Stimulated activated CD8-positive, alpha-beta memory T cell treated with anti-CD3 and anti-CD28 coated beads, Interleukin-15, amount 100 ng/mL, for 1 hour (primary cell): ENCODE measurements at places on chromosomes 4 and X.
A peak's percentile ranks its signal among the peaks of the same experiment; 100 is the strongest.

DNA sequence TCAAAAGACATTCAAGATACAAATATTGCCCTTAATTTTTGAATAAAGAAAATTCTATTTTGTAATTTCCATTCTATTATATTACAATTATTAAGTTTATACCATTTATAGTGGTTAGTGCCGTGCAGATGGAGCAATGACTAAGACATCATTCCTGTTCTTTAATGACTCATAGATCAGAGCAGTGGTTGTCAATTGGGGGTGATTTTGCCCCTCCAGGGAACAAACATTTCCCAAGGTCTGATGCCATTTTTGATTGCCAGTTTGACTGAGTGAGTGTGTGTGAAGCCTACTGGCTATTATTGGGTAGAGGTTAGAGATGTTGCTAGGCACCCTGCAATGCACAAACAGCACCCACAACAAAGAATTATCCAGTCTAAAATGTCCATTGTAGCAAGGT is 97.9 kb upstream of the DDIT4L start:
- DNase-seq, result no peak

- DNase-seq, result no peak
Measured at GRCh38 chrX:138127314-138127713, 561.4 kb downstream of the ZIC3 start.

GRCh38 chr4:112288455-112288854 is 2.8 kb upstream of the TIFA start:
- DNase-seq, result no peak

GRCh38 chr4:17275836-17276235 is 236.1 kb downstream of the QDPR start:
- no peak for DNase-seq

DNA sequence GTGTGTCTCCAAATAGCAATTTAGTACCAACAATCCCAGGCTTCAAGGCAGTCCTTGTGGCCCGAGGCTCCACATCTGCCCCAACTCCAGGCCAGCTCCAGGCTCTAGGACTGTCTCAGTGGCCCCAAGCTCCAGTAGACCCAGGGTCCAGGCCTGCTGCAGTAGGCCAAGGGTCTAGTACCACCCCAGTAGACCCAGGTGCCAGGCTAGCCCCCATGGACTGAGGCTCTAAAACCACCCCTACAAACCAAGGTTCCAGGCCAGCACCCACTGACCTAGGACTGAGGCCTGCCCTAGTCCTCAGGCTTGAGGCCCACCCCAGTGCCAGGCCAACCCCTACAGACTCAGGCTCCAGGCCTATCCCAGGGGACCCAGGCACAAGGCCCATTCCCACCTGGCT is 191.6 kb downstream of the DLG3 start:
- no peak for DNase-seq

- DNase-seq, result no peak
Measured at GRCh38 chr4:78095081-78095480, 38.0 kb downstream of the FRAS1 start.

DNA sequence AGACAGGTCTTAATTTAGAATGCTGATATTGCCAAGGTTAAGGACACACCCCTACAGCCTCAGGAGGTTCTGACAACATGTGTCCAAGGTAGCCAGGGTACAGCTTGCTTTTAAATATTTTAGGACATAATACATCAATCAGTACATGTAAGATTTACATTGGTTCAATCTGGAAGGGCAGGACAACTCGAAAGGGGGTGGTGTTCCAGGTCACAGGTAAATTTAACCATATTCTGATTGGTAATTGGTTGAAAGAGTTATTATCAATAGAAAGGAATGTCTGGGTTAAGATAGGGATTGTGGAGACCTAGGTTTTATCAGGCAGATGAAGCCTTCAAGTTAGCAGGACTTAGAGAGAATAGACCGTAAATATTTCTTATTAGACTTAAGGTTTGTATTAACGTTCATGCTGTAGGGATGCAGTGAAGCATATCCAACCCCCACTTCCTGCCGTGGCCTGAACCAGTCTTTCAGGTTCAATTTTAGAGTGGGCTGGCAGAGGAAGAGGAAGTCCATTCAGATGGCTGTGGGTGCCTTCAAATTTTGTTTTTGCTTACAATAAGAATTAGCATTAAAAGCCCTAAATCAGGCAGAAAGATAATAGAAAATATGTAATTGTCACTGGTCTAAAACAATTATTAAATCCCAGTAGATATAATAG is 136.5 kb upstream of the GALNTL6 start:
- DNase-seq, result no peak

DNA sequence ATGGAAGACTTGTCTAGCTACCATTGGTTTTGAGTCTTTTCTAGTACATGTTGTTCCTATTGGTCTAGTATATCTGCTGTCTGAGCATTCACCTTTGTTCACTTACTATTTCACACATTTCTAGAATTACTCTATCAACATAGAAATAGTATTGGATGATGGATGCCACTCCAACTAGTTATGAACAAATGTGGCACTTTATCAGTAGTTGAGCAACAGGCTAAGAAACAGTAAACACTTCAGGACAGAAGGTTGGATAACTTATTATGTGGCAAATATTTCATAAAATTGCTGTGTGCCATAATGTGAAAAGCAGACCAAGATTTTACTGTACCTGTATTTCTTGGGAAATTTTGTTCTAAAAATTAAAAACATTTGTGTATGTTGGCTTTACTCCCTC is 42.4 kb upstream of the GLRA3 start:
- DNase-seq, result no peak

DNA sequence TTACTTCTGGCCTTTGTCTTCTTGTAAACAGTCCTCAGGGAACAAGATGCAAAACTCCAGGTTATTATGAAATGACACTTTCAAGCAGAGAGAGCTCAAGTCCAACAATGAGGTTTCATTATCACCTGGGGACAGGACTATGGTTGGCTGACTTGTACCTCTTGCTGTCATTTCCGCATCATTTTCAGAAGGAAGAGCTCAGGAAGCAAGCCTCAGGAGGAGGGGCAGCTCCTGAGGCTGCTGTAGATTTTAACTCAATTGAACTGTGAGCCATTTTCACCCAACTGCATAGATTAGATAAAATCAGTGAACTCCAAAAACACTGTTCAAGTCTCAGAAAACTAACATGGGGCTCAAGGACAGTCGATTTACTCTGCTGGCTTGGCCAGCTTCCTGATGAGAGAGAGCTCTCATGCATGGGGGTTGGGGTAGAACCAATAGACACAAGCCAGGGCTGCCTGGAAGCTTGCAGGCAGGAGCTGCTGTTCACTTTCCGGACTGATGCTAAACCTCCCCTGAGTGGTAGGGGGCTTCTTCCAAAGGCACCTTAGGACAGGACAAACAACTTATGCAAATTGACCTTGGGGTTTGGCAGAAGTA is 23.6 kb downstream of the TMEM255A start:
- DNase-seq, result no peak

- DNase-seq, result peak; percentile 20
Measured at GRCh38 chr4:14871676-14872430, 130.4 kb upstream of the CPEB2 start.

DNA sequence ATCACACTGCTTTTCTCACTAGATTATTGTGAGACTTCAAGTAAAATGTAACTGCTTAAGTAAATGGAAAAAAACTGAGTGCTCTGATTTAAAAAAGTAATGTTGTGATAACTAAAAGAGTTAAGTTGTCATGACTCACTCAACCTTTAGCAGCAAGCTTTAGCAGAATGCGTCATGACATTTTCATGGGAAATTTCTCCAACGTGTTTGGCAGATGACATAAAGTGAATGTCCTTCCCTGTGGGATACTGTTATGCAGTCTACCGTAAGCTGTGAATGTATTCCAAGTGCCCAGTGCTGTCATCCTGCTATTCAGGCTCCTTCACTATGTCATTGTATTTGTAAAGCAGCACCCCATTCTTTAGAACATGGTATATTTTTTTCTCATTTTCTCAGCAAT is 136.2 kb downstream of the CPXCR1 start:
- DNase-seq, result no peak

- no peak for DNase-seq
Measured at GRCh38 chr4:54837576-54838140, 179.9 kb downstream of the KIT start.

DNA sequence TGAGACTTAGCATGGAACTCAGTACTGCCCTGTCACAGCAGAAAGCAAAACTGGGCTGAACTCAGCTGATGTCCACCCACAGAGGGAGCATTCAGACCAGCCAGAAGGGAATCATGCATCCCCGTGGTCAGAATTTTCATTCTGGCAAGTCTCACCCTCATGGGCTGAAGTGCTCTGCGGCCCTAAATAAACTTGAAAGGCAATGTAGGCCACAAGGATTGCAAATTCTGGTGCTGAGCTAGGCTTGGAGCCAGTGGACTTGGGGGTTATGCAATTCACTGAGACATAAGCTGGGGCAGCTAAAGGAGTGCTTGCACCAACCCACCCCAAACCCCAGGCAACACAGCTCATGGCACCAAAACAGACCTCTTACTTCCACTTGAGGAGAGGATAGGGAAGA is 494.1 kb downstream of the GABRG1 start:
- DNase-seq, result no peak

- DNase-seq, result no peak
Measured at GRCh38 chr4:159787901-159788300, 685.0 kb downstream of the RAPGEF2 start.

GRCh38 chr4:5854929-5855328 is 38.0 kb downstream of the CRMP1 start:
- no peak for DNase-seq

DNA sequence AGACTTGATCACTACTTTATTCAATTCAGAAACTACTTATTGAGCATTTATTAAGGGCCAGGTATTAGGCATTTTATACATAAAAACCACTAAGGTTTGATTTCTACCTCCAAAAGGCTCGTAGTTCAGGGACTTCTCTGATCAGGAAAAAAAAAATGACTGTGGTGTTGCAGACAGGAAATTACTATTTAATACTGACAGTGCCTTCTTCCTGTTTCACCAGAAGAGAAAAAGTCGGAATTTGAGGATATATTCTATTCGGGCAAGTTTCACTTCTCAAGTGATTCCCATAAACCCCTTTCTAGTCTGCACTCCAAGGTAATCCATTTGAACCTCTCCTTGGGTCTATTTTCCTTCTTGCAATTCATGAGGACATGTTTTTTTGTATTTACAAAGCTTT is 15.3 kb upstream of the TASL start:
- no peak for DNase-seq

DNA sequence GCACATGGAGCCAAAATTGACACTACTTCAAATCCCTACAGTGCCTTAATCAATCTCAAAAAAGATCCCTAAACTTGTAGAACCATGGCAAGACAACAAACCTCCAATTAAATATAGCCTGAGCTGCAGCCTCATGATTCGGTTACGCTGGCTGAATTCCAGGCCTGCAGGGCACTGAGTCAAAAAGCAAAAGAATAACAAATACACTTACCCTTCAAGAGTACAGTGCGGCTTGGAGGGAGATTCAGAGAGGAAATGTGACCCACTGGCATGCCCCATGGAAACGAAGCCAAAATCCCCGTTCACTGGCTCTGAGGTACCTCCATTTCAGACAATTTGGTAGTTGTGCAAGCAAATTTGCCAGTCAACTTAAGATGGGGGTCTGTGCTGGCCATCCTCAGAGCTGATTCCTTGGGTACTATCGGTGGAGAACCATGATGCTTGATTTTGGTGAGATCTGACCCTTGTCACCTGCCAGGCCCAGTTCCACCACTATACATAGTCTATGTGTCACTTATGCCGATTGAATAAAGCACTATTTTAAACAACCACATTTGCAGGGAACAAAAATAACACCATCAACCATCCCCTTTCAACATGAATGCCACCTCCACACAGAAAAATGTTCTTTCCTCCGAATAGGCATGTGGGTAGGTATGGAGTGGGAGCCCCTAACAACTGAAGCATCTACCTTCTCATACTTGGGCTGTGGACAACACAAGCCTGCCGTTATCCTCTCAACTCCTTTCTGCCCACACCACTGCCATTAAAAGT is 2.1 kb downstream of the C4orf54 start:
- DNase-seq, result no peak

- no peak for DNase-seq
Measured at GRCh38 chr4:7510066-7510465, 75.3 kb upstream of the PSAPL1 start.

DNA sequence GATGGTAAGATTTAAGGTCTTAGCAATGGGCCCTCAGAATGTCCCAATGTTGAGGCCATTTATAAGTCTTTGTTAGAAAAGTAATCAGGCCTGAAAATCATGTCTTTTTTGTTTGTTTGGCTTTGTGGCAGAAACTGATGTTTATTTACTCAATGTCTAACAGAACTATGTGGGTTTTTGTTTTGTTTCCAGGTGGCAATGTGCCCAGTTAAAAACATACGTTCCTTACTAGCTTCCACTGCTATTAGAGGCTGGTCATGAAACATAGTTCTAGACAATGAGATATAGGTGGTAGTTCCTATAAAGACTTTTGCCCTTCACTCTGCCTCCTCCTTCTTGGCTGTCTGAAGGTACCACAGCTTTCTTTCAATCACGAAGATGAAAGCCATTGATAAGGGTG is 108.8 kb downstream of the C4orf51 start:
- DNase-seq, result no peak

DNA sequence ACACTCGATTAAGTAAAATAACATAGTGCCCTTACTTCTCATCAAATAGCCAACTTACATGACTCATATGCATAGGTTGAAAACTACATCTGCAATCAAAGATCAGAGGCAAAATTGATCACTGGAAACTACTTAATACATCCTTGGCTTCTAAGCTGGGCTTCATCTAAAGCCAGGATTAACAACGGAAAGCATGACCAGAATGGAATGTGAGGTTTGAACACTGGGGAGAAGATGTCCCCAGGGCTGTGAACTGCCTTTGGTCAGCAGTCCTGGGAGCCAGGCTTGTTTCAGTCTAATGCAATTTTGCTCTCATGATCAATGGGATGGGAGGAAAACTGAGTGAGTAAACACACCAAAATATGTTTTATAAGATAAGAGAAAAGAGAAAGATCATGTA is 192.5 kb upstream of the TTC29 start:
- DNase-seq, result no peak

- DNase-seq, result no peak
Measured at GRCh38 chr4:112908511-112908910, 140.9 kb upstream of the ANK2 start.

- no peak for DNase-seq
Measured at GRCh38 chrX:55738969-55739368, 21.4 kb downstream of the RRAGB start.
